ENCODE measurements at places on chromosomes 7 and 10.

DNA sequence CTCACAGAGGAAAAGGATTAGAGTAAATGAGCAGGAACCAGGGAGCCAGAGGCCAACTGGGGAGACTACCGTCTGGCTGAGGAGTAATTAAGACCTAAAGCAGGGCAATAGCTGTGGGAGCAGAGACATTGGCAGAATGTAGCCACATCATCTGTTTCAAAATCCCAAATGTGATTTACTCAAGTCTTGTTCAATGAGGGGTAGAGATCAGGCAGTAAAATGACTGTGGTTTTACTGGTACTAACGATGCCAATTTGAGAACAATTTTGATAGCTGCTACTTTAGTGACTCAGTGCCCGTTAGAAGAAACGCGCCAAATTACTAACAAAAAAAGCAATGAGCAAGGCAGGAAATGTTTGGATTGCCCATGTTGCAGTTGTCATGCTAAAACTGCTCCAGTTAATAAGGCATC lies 12.7 kb upstream of the MIOS start:
- no peak for DNase-seq

DNA sequence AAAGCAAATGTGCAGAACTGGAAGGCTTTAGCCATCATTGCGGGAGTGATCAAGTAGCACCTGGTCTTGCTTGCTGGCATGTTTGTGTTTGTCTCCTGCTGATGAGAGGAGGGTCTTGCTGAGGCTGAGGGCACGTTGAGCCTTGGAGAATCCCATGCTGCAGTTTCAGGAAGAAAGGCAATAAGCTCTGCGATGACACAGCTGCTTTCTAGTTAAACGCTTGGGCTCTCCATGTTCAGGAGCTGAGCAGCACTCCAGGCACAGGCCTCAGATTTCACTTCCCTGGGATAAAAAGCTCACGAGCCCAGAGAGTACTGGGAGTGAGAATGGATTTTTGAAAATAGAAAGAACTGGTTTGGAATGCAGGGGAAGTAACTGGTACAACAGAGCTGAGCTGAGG lies 100.8 kb downstream of the LRRC18 start:
- no peak for DNase-seq

DNA sequence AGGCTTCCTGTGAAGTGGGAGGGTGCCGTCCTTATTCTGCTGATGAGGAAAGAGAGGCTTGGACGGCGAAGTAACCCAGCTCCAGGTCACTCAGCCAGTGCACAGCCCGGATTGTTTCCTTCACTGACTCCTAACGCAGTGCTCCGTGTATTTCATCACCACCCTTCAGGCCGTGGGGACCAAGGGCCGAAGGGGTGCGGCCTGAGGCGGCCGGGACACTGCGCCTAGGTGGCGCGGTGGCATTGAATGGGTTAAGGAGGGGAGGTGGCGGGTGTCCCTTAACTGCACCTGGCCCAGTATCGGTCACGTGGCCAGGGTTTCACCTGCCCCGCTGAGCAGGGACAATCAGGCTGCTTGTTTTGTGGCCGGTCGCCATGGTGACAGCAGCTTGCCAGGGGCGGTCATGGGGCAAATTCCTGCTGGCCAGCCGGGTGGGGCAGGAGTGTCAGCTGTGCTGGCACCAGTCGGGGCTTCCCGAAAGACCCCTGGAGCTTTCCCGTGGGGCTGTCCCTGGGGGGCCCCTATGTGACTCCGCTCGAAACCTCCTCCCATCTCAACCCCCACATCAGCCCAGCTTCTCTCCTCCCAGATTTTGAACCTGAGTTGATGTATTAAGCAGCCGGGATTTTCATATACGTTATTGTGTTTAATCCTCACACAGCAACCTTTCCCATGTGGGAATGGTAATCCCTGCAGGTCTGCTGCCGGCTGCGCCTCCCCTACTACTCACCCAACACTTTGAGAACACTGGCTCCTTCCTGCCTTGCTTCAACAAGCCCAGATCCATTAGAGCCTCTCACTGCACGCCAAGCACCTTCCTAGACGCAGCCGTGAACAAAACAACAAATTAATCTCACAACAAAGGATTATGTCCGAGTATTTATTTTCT lies 4.4 kb upstream of the ABHD11 start:
- no peak for DNase-seq

DNA sequence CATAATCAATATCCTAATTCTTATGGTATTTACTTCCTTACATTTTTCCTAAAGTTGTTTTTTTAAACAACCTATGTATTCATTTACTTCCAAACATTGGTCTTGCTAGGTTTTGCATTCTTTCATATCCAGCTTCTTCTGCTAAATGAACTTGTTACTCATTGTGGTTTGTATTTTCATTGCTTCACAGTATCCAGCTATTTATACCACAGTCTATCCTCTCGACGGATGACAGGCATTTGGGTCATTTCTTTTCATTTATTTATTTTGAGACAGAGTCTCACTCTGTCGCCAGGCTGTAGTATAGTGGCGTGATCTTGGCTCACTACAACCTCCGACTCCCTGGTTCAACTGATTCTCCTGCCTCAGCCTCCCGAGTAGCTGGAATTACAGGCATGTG lies 66.8 kb downstream of the CCDC6 start:
- DNase-seq = no peak

DNA sequence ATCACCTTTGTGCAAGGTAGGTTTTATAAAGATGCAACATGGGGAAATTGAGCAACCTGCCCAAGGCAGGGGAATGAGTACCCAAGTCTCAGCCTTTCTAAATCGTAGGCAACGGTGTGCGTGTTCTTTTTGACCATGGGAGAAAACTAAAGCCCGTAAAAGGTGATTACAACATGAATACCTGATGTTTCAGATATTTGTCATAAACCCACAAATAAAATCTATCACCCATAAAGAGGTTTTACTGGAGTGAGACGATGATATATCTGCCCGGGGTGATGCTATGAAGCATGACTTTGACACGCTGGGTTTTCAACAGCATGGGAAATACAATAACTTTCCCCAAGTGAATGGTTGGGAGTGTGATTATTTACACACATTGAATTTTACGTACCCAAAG lies 406.3 kb upstream of the KLF6 start:
- no peak for DNase-seq

- DNase-seq = no peak
Observed at GRCh38 chr7:47493976-47494911, 87.7 kb downstream of the TNS3 start.

GRCh38 chr7:80900583-80901576 lies 18.0 kb downstream of the SEMA3C start:
- no peak for DNase-seq

- DNase-seq = no peak
Observed at GRCh38 chr7:100897772-100898454, 2.2 kb upstream of the ACHE start.

- DNase-seq = no peak
Observed at GRCh38 chr10:10796061-10796773, 221.5 kb upstream of the CELF2 start.

- no peak for DNase-seq
Observed at GRCh38 chr10:62761115-62761514, 43.4 kb upstream of the ADO start.

DNA sequence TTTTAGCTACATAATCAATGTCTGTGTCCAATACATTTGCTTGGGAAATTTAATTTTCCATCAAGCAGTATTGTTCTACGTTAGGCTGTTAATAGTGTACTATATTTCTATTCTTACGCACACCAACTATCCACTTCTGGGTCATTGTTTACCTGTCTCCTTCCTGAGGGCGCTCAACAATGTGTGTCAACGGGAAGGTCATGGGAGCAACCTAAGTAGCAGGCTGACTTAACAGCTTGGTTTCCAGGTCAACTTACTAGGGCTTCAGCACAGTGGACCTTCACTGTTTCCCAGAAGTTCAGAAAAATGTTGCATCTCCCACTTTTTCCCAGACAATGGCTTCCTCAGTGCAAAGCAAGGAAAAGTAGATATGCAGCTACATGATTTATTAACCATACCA lies 13.7 kb downstream of the THSD7A start:
- no peak for DNase-seq
